ENCODE measurements at places on chromosomes 12 and 14.

DNA sequence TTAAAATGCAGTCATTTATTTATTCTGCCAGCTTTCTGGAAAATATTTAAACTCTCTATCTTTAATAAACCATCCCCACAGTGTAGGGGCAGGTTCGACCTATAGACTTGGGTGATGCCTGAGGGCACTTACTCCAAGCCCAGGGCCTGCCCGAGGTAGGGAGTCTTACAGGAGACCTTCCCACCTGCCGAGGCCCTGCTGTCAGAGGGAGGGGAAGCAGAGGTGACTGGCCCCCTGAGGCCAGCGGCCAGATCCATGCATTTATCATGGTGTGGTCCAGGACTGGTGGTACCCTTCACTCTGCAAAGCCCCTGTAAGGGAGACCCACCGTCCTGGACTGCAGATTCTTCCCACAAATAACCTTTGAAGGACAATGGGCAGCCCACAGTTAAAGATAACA lies 7.6 kb downstream of the EML1 start:
- DNase-seq, result no peak

DNA sequence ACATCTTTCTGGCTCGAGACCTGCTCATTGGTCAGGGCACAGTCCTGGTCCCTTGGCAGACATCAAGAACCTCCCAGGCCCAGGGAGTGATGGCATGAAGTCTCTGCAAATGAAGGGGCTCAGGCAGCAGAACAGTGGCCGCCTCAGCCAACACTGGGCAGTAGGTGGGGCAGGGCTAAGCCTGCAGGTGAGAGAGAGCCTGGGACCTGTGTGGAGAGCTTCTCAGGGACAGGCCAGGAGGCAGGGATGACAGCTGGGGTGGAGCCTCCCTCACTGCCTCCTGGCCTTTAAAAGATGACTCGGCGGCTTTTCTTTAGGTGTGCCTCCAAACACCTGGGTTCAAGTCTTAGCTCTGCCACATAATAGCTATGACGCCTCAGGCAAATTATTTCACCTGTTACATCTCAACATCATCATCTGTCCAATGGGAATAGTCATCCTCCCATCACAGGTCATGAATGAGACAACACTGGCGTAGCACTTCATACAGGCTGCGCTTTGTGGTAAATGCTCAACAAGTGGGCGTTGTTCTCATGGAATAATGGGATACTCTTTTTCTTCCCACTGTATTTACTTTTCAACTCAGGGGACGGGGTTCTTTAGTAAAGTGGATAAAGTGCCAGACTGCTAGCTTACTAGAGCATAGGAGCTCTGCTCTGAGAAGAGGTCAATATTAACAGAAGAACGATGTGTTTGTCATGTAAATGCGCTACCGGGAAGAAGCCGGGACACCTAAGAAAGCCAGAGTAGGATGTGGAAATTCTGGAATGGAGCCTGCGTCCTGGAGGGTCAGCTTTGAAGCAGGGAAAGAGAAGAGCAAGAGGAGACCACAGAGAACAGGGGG lies 277.4 kb downstream of the FOXN3 start:
- peak; percentile 52 for DNase-seq

GRCh38 chr14:95235351-95235750 lies 78.0 kb upstream of the DICER1 start:
- no peak for DNase-seq

- DNase-seq, result no peak
Observed at GRCh38 chr12:41724216-41724615, 420.5 kb downstream of the GXYLT1 start.

- no peak for DNase-seq
Observed at GRCh38 chr12:132227782-132228475, 83.7 kb downstream of the NOC4L start.

DNA sequence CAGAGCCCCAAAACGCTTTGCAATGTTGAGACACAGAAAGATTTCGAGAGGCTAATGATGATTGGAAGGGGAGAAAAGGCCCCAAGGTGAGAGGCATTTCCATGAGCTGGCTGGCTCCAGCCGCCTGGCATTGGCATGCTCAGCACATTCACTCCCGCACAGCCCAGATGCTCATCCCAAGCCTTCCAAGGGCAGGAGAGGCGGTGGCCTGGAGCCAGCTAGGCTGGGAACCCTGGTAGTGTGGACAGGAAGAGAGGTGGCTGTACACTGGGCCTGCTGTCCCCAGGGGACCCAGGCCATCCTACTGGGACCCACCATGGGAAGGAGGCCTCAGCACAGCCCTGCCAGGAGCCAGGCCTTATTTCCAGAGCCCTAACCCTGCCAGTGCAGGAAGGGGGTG lies 72.2 kb downstream of the SPTB start:
- DNase-seq, result no peak

- no peak for DNase-seq
Observed at GRCh38 chr14:31877255-31877798, 199.8 kb upstream of the ARHGAP5 start.

DNA sequence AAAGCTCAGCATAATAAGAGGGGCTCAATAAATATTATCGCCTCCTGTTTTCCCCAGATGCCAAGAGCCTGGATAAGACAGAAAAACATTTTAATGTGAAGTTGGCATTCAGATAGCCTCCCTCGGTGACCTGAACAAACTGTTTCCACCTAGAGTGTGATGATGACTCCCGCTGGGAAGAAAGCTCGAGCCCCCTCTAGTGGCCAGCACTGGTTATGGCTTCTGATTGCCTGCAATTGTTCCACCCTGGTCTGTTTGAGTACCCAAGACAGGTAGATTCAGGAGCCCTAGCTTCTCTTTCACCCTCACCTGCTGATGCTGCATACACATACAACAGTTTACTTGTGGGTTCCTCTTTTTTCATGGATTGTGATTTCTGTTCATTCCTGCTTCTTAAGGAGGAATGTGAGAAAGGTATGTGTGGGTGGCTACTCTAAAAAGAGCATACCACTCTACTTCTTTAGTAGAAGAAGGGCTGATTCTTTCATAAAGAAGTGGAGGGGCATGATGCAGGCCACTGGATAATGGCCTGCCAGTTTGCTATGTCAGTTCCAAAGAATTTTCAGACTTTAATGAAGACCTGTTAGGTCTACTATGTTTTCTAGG lies 6.4 kb downstream of the ERG28 start:
- DNase-seq, result peak; percentile 80

DNA sequence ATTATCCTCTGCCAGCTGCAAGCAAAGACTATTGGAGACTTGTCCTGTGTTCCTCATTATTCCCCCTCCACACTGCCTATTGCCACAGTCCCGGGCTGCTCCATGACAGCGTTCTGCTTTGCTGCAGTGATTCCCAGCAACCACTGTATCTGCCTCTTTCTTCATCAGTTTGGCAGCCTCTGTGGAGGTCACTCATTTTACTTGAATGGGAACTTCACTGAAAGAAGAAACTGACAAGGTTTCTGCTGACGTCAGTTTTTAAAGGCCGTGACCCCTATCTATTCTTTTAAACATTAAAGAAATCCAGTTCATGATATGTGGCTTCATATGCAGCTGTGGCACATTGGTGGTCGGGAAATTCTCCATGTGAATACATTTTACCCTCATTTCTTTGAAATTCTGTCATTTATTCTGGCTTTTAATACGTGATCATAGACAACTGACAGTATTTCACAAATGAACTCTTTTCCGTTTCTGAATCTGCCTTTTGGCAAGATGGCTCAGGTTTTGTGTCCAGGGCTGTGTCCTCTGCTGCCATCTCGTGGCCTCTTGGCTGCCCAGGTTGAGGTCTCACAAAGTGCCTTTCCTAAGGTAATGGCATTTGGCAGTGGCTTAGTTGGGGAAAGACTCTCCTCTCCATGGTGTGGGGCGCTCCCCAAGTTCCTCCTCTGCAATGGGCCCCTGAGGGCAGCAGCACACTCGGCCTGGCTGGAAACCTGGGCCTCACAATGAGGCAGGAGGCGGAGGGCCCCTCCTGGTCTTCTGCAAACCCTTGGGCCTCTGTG lies 5.8 kb downstream of the TMEM253 start:
- peak; percentile 82 for DNase-seq

DNA sequence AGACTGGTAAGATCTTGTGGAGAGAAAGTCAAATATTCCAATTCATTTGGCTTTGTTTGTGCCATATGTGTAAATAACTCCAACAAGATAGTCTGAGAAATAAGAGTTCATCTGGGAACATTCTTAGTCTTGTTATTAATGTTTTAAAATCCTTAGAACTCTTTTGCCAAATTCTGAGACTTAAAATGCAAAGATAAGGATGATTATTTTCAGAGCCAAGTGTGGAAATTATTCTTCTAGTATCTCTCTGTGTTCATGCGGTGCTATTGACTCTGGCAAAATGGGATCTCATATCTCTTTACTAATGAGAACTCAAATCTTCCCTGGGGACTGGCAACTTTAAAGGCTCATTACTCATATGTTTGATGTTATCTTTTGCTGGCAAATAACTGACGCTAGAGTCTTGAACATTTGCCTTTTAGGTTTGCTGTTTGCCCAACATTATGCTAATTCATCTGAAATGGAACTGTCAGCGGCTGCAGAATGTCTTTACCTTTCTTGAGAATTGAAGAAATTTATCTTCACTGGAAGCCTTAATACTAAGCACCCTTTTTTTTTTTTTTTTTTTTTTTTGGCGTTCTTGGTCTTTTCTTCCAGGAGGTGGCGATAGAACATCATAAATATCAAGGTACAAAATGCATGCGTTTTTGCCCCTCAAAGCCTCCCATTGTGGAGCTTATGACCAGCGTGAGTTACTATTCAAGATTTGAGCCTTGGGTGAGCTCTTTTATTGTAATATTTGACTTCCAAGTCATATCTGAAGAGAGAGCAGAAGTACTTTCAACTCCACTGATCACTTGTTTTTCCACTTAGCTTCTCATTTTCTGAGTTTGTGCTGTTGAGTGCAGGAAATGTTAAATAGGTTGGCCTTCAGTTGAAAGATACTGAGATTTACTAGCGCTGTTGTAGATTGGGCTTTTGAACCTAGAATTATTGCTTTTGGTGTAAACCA lies 86.5 kb downstream of the CAND1 start:
- DNase-seq, result peak; percentile 54

DNA sequence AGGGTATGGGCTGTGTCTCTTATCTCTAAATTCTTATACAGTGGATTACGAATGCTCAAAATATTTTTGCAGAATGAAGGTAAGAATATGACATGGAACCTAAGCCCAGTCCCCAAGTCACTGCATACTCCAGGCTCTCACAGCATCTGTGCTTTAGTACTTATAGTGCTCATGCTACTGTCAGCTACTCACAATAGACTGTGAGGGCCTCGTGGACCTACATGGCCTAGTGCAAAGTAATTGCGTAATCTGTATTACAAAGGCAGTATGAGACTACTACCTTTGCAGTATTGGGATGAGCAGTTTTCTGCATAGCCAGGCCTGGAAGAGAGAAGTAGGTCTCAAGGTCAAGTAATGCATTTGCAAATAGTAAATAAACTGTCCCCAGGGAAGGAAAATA lies 27.9 kb downstream of the VWF start:
- no peak for DNase-seq

GRCh38 chr12:33438851-33439586 lies 600 bp downstream of the SYT10 start:
- DNase-seq, result no peak

GRCh38 chr12:52857500-52857899 lies 8.7 kb upstream of the KRT78 start:
- no peak for DNase-seq

DNA sequence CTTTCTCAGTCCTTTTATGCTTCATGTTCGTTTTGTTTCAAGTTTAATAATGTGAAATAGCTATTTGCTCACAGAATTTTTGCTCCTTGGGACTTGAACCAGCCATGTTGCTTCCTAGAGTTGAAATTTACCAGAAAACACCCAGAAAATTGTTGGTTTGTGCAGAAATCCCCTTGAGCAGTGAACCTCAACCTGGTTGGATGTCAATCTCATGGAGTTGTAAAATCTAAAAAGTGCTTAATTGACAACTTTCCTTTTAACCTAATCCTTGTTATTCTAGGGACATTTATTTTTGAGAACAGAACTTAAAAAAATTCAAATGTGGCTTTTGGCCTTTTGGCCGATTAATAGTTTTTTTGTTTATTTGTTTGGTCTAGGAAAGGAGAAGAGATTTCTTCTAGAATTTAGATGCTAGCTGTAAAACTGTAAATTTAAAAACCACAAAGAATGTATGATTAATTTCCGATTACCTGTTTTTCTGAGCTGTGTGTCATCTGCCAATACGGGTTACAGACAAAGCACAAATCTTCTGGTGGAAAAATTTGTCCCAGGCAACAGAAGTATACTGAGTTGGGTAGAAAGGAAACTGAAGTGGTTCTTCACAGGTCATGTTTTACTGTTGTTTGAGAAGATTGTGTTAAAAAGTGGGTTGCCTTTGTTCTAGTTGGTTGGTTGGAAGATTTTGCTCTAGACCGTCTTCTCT lies 154.4 kb downstream of the FUT8 start:
- DNase-seq, result no peak

GRCh38 chr14:68932686-68933085 lies 46.4 kb downstream of the ACTN1 start:
- no peak for DNase-seq

GRCh38 chr12:54998958-54999510 lies 14.5 kb upstream of the TESPA1 start:
- DNase-seq, result no peak

GRCh38 chr12:118126119-118126757 lies 9.7 kb upstream of the PEBP1 start:
- no peak for DNase-seq

GRCh38 chr12:71865166-71865713 lies 25.7 kb downstream of the TBC1D15 start:
- no peak for DNase-seq

GRCh38 chr14:80930836-80931389 lies 10.6 kb downstream of the CEP128 start:
- no peak for DNase-seq

Data from NCI-H2107 (cell line).